ENCODE measurements at places on chromosomes 1 and 21.

- DNase-seq = no peak
Observed at GRCh38 chr1:183841550-183841949, 36.6 kb downstream of the RGL1 start.

DNA sequence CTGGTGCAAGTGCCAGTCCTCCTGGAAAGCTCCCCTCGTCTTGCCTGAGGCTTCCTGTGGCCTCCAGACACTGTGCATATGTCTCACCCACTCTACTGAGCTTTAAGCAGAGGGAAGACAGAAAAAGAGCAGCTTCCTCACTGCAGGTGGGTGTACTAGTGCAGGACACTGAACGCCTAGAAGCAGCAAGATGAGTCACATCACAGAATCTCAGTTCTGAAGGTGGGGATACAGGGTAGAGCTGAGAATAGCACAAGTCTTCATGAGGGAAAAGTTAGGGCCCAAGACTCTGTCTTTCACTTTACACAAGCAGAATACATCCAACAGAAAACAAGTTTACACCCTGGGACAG is 37.4 kb downstream of the PCAT6 start:
- DNase-seq = no peak

DNA sequence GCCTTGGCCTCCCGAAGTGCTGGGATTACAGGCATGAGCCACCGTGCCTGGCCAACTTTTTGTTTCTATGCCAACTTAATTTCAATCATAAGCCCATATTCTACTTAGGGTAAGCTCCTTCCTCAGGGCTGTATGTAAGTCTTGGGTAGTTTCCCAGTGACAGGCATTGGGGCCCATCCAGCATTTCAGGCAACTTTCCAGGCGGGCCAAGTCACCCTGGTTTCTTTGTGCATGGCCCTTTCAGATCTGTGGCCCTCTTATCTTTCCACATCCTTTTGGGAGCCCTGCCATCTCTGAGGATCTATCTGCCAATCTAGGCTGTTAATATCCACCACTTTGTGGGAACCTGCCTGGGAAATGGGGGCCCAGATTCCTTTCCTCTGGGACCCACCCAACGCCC is 58.7 kb downstream of the TNN start:
- no peak for DNase-seq

DNA sequence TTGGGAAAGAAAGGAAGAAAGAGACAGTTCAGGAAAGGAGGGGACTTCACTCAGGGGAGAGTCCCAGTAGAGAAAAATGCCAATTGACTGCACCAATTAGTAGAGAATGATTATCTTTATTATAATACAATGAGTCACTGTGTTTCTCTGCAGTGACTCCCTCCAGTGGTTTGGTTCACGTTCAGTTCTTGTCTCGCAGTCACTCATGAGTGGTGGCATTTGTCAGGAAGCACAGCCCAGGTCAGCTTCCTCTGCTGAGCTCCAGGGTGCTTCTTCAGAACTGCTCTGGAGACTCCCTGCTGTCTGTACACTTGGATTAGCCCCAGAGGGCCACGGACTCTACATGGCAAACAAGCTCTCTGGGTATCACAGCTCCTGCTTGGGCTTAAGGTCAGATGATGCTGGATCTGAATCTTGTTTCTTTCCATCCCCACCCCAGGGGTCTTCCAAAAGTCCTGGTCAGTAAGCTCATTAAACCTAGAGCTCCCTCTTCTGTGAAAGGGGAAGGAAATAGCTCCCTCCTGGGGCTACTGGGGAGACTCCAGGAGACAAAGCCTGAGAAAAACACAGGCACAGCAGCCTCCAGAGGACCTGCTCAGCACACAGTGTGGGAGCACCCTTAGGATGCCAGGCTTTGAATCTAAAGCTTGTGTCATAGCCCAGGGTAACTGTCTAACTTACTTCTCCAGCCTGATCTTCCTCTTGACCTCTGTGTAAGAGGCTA is 619.0 kb downstream of the AJAP1 start:
- DNase-seq = no peak

- peak; percentile 86 for DNase-seq
Observed at GRCh38 chr1:184664042-184664660, 90.5 kb downstream of the EDEM3 start.

DNA sequence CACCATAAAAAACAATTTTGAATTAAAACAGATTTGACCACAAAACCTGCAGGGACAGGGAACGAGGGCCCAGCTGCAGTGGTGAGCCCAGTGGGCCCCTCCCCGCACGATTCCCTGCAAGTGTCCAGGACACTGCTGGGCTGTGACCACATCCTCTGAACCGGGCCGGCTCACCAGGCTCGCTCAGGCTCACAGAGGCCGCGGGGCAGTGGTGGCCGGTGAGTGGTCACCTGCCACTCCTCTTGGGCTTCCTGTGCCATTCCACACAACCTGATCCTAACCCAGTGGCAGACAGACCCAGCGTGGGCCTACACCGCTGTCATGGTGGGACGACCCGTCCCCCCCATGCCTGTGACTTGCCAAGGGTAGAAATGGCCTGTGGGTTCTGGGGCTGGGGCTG is 36.5 kb upstream of the RIPK4 start:
- no peak for DNase-seq

DNA sequence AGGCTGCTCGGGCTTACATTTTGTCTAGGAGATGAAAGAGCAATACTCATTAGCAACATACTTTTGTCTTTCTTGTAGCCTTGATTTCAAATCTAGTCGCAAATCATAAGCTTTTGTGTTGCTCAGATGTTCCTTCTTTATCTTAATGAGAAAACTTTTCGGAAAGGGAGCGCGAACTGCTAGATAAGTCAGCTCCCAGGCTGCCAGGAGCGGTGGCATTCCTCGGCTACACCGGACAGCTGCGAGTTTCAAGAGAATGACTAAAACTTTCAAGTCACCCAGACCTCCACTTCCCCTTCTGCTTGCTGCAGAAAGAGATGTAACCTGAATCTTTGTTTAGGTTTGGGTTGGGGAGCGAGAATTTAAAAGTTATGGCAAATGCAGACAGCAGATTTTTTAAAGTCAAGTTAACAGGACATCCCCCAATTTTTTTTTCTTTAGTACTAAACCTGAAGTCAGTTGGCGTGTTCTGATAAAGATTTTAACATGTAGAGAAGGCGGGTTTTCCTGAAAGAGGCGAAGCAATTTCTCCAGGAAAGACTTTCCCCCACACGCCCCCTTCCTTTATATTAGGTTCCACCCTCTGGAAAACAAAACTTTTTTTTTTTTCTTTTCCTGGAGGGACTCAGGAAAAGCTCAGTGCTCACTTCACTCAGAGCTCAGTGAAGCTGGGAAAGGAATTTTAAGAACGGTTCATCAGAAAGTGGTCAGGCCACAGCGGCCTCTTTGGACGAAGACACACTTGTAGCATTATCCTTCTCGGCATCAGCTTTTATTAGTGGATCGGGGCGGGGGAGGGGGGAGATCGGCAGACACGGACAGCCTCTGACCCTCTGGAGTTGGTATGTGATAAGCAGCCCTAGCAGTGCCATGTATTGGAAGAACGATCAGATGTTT is at the start of gene LHX8:
LHX8 (plus strand) TSS at position 639 of the 897 bp plus-strand sequence. CDS start 2,227 bp downstream, outside the sequence.
- DNase-seq = peak; percentile 63

DNA sequence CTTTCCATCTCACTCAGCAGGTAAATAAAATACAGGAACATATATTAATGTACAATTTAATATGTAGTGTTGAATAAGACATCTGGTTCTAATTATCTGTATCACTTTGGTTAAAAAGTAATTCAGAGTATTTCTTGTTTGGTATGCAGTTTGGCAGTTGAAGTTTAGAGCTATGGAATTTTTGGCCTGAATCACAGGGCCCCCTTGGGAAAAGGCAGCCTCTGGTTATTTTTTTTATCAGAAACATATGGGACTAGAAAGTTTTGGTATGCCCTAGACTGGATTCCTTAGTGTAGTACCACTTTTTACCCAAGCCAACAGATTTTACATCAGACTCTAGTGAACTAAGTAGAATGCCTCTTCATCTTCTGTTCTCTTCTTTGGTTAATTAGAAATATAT is 26.4 kb downstream of the CNST start:
- DNase-seq = no peak

GRCh38 chr1:82260051-82260450 is 459.3 kb downstream of the ADGRL2 start:
- no peak for DNase-seq

DNA sequence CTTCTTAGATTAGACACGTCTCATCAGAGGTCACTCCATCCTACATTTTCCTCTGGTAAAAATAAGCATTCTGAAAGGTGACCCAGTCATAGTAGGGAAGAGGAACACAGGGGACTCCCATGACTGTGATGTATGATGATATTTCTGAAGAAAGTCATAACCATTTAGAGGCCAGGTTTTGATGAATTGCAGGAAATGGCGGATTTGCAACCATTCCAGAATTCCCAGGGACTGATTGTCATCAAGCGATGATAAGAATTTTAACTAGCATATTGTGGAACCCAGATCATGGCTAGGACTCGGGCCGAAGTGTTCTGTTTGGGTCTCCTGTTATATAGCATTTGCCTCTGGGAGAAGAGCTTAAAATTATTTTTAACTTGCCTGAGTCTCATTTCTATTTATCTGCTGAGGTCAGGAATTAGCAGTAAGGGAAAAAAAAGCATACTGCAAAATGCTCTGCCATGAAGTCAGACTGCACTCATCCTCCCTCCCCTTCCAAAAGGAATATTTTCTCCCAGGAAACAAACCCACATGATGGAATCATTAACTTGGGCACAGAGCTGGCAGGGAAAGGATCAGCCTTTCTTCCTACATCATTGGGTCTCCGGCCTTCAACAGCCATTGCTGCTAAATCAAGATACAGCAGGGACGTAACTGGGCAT is 286.7 kb downstream of the HLX start:
- DNase-seq = no peak

GRCh38 chr1:45658171-45658570 is 28.2 kb downstream of the GPBP1L1 start:
- DNase-seq = no peak

GRCh38 chr1:220153147-220153546 is 59.2 kb downstream of the IARS2 start:
- no peak for DNase-seq

DNA sequence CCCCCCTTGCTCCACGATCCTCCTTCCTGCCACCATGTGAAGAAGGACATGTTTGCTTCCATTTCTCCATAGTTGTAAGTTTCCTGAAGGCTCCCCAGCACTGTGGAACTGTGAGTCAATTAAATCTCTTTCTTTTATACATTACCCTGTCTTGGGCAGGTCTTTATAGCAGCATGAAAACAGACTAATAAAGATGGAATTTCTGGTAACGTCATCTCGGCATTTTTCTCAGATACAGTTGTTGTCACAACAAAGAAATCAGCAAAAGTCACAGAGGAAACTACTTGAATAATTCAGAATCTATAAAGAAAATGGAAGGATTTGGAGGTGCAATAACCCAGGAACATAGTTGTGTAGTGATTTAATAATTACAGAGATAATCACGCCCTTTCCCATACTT is 4.4 kb downstream of the APCS start:
- no peak for DNase-seq

DNA sequence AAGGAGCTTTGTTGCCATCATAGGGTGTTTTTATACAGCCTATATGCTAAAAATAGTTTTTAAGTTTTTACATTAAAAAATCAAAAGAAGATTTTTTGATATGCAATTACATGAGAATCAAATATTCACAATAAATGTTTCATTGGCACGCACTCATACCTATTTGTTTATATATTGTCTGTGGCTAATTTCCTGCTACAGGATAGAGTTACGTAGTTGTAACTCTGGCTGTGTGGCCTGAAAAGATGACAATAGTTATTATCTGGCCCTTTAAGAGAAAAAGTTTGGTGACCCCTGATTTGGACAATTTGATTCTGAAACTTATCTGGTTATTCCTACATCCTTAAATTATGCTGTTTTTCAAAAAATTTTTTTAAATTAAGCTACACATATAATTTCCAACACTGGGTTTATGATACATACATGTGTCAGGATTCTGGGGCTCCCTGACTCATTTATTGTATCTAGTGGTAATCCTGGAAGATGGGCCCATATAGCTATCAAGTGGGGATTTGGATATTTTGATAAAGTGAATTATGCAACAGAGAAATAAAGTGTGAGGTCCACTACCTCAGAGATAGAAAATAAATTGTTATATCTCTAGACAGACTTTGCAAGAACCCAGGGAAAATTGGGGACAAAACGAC is 370.2 kb upstream of the LYPLAL1 start:
- no peak for DNase-seq

DNA sequence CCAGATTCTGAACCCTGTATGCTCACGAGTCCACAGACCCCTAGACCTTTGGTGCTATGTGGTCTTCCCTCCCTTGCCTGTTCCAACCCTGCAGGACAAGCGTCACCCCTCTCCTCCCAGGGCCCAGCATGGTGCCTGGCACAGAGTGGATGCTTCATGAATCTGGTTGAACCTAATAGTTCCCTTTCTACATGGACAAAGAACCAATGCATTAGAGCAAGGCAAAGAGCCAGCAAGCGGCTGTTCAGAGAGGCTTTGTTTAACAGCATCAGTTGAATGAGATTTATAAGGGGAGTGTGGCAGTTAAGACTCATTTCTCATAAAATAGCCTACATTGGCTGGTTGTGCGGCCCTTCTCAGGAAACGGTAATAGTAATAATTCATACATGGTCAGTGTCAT is 14.9 kb downstream of the SLC26A9 start:
- no peak for DNase-seq

GRCh38 chr21:30209601-30210000 is 6.3 kb downstream of the CLDN8 start:
- no peak for DNase-seq

GRCh38 chr1:9382643-9383491 is 90.2 kb downstream of the SPSB1 start:
- no peak for DNase-seq

DNA sequence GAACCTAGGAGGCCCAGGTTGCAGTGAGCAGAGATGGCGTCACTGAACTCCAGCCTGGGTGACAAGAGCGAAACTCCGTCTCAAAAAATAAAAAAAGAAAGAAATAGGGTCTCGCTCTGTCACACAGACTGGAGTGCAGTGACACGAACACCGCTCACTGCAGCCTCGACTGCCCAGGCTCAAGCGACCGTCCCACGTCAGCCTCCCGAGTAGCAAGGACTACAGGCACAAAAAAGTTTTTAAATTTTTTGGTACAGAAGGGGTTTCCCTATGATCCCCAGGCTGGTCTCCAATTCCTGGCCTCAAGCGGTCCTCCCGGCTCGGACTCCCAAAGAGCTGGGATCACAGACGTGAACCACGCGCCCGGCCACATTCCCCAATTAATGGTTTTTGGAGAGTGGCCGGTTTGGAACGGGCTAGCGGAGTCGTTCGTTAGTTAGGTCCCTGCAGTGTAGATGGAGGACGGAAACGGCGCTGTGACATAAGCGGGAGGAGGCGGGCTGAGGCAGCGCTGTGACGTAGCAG is 611 bp upstream of the GUK1 start:
- DNase-seq = no peak

GRCh38 chr1:2193514-2194281 is 874 bp downstream of the FAAP20 start:
- DNase-seq = no peak

GRCh38 chr1:186626356-186626932 is 53.8 kb downstream of the PTGS2 start:
- DNase-seq = no peak

GRCh38 chr1:204616641-204617040 is 68.9 kb downstream of the LRRN2 start:
- DNase-seq = no peak

Measured in NT2/D1 (cell line).